Activated naive CD4-positive, alpha-beta T cell treated with anti-CD3 and anti-CD28 coated beads for 36 hours (primary cell): ENCODE measurements at places on chromosomes 2 and 18. TPM values are rescaled to one million over a fixed set of nuclear protein-coding genes. Genes with fewer than 3 reads are reported as not detected.

- no peak for DNase-seq
Observed at GRCh38 chr2:210541290-210541902, 15.0 kb upstream of the CPS1 start.

GRCh38 chr2:45919160-45919650 is 267.7 kb downstream of the PRKCE start:
- no peak for DNase-seq

DNA sequence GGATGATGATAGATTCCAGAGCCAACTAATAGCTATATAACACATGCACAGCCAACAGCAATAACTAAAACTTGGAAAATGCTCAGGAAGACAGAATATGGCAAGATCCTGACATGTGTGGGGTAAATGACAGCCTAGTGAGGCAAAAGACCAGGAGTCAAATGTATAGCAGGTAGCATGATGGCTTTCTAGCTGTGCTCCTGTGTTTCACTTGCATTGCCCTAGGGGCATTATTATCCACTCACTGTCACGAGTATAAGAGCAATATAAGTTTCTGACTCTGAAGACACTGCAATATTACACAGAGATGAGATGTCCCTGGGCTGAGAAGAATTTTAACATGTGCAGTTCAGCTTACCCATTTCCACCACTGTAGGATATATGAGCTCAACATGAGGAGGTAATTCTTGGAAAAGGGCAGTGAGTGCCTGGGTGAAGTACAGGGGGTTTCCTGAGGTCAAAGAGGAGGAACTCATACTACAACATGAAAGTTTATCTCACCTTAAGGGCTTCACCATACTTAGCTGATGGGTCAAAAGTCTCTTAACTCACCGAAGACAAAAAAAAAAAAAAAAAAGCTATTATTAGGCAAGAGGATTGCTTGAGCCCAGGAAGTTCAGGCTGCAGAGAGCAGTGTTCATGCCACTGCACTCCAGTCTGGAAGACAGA is 1385.6 kb upstream of the SLC39A10 start:
- DNase-seq: no peak

- no peak for DNase-seq
Observed at GRCh38 chr2:234869969-234870368, 81.8 kb upstream of the SH3BP4 start.

- DNase-seq: no peak
Observed at GRCh38 chr2:192011196-192011595, 164.3 kb upstream of the CAVIN2 start.

DNA sequence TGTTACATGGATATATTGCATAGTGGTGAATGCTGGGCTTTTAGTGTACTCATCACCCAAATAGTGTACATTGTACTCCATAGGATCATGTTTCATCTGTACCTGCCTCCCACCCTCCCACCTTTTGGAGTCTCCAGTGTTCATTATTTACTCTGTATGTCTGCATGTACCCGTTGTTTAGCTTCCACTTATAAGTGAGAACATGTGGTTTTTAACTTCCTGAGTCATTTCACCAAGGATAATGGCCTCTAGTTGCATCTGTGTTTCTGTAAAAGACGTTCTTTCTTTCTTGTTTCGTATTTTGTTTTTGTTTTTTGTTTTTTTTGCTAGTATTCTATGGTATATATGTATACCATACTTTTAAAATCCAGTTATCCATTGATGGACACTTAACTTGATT is 107.5 kb downstream of the MSTN start:
- DNase-seq: no peak

DNA sequence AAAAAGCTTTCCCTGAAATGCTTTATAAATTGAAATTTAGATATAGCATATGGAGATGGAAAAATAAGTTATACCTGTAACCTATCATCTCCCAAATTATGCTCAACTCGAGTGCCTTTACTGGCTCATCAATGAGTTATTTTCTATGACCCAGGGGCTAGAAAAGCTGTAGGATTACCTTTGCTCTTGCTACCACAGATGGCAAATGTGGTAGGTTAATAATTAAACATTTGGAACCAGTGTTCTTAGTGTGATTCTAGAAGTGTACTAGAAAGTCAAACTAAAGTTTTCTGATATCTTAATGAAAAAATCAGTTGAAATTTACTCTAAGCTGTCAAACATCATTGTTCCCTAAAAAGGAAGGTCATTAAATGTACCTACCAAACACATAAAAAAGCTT is 22.5 kb downstream of the ALS2 start:
- no peak for DNase-seq

DNA sequence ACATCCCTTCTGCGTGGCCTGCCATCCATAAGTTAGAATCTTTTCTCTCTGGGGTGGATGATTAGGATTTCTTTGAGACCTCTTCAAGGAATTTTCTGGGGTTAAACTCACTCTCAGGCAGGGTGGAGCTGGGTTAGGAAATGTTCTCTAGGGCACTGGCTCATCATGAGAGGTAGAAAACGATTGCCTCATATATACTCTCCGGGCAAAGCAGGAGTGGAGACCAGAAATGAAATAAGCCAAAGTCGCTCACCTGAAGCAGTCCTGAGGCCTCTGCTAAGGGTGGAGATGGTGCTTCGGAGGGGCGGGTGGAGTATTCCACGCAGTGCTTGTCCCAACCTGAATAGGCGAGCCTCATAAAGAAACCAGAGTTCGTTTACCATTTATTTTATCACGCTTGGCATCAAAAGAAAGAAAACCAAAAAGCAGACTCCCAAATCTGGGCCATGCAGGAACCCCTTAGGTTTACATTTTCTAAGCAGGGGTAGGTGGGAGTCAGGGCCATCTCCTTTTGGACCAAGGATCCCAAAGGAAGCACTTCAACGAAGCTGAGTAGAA is 249.3 kb upstream of the MEIS1 start:
- no peak for DNase-seq

The NR4A2 gene
- total RNA-seq: 29.7 TPM

DNA sequence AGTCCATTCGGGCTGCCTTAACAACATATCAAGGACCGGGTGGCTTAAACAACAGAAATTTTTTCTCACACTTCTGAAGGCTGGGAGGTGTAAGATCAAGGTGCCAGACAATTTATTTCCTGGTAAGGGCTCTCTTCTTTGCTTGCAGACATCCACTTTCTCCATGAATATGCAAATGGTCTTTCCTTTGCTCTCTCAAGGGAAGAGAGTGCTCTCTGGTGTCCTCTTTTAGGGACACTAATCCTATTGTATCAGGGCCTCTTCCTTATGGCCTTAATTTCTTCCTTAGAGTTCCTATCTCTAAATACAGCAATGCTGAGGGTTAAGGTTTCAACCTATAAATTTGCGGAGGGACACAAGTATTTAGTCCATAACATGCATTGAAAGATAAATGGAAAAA is 770.8 kb downstream of the DSC3 start:
- no peak for DNase-seq

The AKAIN1 gene
- total RNA-seq: not detected

The VWC2L gene
- total RNA-seq: not detected

DNA sequence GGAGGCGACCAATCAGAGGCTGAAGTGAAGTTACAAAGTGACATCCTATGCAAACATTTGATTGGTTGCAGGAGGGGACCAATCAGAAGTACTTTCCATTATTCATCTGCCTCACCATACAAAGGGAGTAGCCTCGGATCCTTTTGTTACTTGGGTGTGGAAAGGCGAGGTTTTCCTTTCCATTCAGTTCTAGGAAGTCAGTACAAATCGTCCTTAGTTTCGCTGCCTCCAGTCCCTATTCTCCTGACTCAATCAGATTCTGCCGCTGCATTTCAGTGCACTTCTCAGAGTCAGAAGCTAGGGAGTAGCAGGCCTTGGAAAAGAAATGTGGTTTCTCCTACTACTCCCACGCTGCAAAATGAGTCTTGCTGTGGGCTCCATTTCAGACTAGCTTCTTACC is 149.4 kb downstream of the DTNA start:
- DNase-seq: no peak

GRCh38 chr2:238632181-238633060 is 205.7 kb downstream of the ASB1 start:
- no peak for DNase-seq

The CDH19 gene
- total RNA-seq: not detected

GRCh38 chr2:173669271-173669853 is 295.8 kb downstream of the SP3 start:
- no peak for DNase-seq

- DNase-seq: no peak
Observed at GRCh38 chr2:216635171-216635570, 2.0 kb downstream of the IGFBP2 start.

- peak; percentile 82 for DNase-seq
Observed at GRCh38 chr18:9082711-9083510, 19.6 kb upstream of the NDUFV2 start.

DNA sequence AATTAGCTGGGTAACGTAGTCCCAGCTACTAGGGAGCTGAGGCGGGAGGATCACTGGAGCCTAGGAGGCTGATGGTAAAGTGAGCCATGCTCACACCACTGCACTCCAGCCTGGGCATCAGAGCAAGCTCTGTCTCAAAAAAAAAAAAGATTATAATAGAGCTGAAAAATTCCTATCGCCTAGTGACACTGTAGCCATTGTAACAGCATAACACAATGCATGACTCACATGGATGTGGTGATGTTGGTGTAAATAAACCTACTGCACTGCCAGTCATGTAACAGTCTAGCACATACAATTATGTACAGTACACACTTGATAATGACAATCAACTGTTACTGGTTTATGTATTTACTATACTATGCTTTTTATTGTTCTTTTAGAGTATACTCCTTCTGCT is 39.6 kb downstream of the MGAT4A start:
- no peak for DNase-seq

DNA sequence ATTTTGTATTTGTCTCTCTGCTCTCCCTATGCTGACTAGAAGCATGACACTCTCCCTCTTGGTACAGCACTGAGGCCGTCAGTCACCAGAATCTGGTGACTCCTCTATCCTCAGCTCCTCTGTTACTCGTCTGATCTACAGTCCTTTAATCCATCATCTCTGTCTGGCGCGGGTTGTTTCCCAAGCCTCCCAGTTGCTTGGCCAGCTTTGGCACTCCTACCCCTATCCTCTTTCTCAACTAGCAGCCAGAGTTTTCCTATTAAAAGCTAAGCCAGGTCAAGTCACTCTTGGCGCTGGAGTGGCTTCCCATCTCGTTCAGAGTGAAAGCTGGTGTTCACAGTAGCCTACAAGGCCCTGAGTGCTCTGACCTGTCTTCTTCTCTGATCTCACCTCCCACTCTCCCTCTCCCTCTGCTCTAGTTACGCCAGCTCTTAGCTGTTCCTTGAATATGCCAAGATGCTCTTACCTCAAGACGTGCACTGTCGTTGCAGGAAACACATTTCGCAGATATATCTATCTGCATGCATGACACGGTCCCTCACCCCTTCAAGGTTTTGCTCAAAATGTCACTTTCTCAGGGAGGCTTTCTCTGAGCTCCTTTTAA is 41.8 kb upstream of the PSME4 start:
- peak; percentile 22 for DNase-seq

DNA sequence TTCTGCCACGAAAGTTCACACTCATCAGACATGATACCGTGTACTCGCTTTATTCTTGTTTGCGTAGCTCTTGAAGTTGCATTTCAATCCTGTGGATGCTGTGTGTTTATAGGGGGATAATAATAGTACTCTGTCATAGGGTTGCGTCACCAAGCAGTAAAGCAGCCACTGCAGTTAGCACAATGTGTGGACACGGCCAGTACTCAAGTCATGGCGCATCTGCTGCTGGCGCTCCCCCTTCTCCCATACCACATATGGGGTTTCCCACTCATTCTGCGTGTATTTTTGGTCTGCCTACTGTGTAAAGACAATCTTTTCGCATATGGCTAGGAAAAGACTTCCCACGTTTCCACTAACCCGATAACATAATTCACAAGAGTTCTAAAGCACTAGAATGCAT is 2.1 kb upstream of the ZBTB14 start:
- no peak for DNase-seq

DNA sequence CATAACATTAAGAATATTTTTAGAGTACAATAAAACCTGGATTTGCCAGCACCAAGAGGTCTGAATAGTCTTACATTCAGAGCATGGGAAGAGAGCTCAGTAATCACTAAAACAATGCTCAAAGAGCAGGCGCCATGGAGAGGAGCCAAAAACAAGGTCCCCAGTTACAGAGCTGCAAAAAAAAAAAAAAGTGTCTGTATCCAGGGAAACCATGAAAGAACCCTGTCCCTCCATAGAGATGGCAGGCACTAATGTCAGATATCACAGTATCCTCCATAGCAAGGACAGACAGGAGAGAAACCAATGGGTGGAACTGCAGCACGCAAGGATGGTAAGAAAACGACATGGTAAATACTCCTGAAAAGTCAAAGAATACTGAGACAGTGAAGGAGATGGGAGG is 19.5 kb downstream of the FBXO15 start:
- no peak for DNase-seq

DNA sequence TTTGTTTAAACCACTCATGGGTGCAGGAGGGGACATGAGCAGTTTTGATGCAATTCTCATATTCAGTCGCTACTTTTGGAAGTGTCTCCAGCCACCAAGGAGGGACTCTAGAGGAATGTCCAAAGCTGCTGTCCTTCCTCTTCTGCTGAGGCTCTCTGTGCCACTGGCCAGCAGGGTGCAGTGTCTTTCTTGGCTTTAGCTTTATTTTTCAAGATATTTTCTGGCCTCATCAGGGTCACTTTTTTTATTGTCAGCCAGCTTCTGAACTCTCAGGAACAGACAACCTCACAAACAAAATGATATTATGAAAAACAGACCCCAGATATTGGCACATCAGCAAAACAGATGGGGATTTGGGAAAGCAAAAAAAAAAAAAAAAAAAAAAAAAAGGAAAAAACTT is 289.3 kb upstream of the ZSWIM2 start:
- no peak for DNase-seq

DNA sequence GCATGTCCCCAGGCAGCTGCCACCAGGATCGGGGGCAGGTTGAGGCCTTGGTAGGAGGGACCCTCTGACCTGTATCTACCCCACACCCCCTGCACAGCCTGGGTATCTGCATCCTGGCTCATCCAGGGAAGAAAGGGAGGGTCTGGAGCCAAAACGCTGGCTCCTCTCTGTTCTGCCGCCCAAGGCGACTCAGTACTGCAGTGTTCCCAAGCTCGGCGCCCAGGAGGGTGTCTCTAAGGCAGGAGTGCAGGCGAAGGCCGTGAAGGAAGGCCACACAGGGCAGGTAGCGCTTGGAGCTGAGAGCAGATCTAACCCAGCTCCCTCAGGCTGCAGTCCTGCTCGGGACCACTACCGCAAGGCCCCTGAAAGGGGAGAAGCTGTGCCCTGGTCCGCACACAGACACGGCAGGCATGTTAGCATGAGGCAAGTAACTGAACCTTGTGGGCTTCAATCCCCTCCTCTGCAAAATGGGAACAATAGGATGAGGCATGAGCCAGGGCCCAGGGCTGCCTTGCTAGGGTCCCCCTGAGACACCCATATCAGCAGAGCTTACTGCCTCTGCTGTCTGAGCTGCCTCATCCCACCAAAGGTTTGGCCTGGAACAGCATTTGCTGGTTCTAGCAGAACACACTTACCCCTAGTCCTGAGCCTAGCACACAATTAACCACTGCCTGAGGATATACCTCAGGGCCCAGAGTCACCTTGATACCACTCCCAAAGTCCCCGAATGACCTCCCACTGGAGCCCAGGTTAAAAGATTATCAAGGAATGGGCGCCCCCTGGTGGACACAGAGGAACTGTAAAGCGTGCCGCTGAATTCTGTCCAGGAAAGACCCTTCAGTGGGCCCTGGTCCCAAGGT is 6.5 kb downstream of the PTMA start:
- peak; percentile 88 for DNase-seq

The FOXD4L1 gene
- total RNA-seq: 0.10 TPM
